ENCODE measurements at places on chromosomes 16 and 17.

DNA sequence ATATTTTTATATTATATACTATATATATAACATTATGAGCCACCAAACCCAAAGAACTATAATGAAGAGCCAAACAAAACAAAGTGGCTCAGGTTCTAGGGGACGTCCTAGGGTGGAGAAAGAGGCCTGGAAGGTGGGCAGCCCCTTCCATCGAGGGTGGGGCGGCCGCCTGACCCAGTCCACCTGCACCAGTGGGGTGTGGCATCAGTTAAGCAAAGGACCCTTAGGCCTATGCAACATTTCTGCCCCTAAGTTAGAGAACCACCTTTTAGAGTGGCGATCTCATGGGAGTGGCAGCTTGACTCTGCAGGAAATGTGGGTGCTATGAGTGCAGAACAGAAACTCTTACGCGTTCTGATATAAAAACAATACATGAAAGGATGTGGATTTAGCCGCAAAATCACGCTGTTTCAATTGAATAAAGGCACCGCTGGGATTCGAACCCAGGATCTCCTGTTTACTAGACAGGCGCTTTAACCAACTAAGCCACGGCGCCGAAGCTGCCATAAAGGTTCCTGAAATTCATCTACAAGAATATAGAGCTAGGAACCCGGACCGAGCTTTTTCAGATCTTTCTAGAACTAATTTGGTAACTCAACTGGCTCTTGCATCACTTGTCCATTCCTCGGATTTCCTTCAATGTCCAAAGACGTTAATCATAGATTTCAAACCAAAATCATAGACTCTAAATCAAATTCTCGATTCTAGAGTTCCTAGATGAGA lies 15.6 kb upstream of the AURKB start:
- no peak for DNase-seq

- DNase-seq: no peak
Measured at GRCh38 chr16:62077998-62078397, 41.8 kb upstream of the CDH8 start.

GRCh38 chr17:59695945-59696681 lies 11.1 kb downstream of the PTRH2 start:
- no peak for DNase-seq

- DNase-seq: no peak
Measured at GRCh38 chr16:1309888-1310831, 724 bp downstream of the UBE2I start.

DNA sequence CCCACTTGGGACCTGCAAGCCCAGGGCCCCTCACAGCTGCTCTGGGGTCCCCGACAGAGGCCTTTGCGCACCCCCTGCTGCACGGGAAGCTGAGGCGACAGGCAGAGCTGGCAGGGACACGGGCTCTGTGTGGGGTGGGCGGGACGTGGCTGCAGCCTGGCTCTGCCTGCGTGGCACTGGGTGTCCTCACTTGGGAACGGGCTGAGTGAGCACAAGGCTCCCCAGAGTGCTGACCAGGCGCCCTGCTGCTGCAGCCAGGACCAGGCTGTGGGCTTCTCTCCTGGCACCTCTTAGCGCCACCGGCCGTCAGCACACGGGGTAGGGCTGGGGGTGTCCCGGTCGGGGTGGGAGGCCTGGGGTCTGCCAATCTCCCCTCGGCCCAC lies 6.6 kb downstream of the C1QTNF8 start:
- DNase-seq: no peak

- DNase-seq: no peak
Measured at GRCh38 chr17:70622368-70623260, 453.3 kb downstream of the KCNJ2 start.

DNA sequence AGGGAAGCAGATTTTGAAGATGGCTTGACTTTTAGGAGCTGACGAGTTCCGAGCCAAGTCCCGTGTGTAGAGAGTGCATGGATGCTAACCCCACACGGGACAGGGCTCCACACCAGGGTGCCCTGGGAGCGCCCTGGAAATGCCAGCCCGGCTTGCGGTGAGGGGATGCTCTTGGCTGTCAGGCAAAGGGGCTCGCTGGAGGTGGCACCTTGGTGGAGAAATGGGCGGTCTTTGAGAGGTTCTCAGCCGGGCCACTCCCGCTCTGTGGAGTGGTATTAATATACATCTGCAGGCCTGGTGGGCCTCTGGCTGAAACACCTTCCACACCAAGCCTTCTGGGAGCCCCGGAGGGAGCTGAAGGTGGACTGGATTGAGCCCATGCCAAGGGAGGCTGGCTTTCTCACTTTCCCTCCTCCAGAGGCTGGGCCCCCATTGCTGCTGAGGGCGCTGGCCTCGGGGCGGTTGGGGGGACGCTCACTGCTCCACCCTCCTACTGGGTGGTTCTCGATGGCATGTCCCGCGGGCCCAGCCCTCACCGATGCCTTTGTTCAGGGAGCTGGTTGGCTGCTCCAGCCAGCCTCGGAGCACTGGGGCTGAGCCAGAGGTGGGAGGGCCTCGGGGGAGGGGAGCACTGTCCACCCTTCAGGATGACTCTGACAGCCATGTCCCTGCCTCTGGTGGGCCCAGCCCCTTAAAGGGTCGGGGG lies 210.3 kb downstream of the NTN1 start:
- DNase-seq: no peak

- DNase-seq: no peak
Measured at GRCh38 chr17:15245054-15245453, 20.1 kb downstream of the PMP22 start.

DNA sequence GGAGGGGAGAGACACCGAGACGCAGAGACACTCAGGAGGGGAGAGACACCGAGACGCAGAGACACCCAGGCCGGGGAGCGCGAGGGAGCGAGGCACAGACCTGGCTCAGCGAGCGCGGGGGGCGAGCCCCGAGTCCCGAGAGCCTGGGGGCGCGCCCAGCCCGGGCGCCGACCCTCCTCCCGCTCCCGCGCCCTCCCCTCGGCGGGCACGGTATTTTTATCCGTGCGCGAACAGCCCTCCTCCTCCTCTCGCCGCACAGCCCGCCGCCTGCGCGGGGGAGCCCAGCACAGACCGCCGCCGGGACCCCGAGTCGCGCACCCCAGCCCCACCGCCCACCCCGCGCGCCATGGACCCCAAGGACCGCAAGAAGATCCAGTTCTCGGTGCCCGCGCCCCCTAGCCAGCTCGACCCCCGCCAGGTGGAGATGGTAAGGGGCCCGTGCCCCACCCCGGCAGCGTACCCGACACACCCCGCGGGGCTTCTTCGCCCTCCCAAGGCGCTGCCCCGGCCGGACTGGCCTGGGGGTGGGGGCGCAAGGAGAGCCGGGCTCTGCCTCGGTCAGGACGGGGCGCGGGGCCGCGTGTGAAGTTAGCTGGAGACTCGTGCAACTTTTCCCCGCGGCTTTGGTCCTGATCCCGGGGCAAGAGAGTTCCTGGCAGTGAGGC lies 427 bp downstream of the PPP1R1B start:
- no peak for DNase-seq

Data from esophagus squamous epithelium (tissue), 5 donors.